Kasumi-1 (cell line): ENCODE measurements at places on chromosomes 1 and 21.

DNA sequence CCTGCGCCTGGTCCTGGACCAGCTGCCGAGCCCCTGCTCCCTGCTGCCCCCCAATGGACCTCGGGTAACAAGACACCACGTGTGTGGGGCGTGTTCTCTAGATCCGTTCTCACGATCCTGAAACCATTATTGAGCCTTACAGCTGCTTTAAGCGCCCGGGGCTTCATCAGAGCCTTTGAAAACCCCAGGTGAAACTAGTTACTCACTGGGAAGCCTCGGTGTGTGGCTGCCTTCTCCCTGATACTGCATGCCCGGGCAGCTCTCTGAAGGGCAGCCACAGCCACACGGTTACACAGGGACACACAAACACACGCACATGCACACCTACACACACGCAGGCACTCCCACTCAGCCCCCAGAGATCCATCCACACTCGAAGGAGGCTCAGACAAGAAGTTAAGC is 5.3 kb downstream of the HES2 start:
- DNase-seq: peak; percentile 39

- DNase-seq: no peak
Measured at GRCh38 chr21:38359835-38360234, 103.0 kb downstream of the KCNJ15 start.

DNA sequence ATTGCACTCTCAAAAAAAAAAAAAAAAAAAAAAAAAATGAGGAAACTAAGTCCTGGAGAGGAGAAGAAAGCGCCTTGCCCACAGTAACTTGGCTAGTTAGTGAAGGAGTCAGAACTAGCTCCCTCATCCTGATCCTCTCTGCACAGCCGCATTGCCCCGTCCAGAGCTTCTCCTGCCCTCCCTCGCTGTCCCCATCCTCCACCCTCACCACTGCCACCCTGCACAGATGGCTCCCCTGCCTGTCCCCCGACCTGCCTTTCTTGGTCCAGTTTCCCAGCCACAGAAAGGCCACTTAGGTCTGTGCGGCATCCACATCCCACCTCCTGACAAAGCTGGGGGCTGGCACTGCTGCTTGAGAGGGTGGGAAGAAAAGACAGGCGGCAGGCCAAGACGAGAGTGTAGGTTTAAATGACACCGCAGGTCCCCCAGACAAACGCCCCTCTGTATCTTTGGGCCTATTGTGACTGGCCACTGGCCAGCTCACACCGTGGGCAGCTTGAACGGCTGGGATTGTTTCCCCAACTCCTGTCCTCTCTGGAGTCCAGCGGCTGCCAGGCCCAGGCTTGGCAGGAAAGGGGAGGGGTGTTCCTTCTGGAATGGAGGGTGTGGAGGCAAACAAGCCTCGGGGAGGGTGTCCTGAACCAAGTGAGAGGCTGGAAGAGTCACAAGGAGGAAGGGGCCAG is 20.2 kb downstream of the NCMAP start:
- DNase-seq: no peak

DNA sequence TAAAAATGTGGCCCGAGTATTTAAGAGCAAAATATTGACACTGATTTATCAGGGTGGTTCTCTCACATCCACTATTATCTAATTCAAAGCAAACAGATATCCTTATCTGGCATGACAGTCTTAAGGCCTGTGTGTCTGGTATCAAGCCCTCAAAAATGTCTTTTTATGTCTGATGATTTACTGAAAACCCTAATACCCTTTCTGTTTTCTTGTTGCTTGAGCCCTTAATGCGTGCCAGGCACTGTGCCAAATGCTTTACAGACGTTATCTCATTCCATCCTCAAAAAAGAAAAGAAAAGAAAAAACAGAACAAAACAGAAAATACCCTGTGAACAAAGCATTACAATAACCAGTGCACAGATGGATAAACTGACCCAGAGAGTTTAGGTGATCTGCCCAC is 5.7 kb downstream of the DUSP23 start:
- no peak for DNase-seq

DNA sequence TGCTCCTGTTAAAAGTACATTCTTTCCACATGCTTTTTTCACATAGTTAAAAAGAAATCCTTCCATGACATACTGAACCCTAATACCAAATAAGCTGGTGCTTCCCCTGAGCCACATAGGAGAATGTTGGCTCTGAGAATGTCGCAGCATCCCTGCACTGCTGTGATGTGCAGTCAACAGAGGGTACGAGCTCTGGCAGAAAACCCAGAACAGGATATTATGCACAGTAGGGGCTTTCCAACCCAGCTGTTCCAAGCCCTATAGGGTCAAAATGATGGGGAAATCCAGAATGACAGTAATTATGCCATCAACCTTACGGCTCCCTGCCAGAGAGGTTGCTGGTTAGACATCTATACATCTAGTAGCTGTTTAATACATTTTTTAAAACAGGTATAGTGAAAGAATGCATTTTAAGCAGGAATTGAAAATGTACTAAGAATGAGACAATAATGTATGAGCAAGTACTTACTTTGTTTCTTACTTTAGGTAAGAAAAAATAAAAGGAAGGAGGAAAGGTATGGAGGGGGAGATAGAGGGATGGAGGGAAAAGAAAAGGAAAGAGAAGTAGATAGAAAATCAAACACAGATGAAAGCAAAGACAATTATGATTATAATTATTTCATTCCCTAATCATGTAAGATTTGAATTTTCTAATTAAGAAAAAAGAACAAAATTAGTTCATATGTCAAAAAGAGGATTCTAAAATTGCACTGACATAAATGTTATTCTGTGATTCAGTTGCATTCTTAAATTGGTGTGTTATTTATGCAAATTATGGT is 126.0 kb downstream of the NR5A2 start:
- DNase-seq: no peak
